ENCODE measurements at places on chromosomes 2 and 18.

GRCh38 chr18:13273800-13274199 is 55.2 kb downstream of the LDLRAD4 start:
- DNase-seq, result no peak

DNA sequence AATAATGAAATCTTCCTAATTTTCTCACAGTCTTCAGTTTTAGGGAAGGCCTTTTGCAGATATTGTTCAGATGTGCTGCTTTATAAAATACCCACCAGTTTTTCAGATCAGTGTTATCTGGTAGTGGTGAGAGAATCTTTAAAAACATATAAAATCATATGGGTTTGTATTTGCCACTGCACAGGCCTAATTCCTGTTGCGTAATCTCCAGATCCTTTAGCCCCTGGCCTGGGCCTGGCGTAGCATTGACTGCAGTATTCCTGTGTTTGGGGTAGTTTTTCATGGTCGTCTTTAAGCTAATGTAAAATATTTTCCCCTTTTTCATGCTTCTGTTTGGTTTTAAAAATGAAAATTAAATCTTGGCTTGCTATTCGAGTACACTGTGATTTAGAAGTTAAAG is 43.2 kb downstream of the TSHZ1 start:
- no peak for DNase-seq

- DNase-seq, result no peak
These were observed 19.5 kb downstream of the RALBP1 start for GRCh38 chr18:9494778-9495331.

DNA sequence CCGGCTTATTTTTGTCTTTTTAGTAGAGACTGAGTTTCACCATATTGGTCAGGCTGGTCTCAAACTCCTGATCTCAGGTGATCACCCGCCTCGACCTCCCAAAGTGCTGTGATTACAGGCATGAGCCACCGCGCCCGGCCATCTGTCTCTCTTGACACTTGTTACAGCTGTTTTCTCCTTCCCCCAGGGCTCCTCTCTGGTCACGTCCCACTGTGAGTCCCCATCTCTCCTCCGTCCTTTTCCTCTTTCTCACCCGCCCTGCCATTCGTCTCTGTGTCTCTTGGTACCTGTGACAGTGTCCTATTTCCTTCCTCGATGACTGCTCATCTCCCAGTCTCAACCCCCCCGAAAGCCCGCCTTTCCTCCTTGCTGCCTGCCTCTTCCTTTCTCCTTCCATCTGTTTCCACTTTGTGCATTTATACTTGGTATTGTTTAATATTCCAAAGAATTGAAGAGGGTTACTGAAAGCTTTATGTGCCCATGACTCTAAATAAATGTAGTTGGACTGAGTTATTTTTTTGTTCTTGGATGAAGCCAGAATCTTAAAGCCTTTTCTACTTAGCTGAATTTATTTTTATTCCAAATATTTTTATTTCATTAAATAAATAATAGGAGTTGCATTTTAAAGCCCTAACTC is 241.5 kb downstream of the SH3RF3 start:
- no peak for DNase-seq

DNA sequence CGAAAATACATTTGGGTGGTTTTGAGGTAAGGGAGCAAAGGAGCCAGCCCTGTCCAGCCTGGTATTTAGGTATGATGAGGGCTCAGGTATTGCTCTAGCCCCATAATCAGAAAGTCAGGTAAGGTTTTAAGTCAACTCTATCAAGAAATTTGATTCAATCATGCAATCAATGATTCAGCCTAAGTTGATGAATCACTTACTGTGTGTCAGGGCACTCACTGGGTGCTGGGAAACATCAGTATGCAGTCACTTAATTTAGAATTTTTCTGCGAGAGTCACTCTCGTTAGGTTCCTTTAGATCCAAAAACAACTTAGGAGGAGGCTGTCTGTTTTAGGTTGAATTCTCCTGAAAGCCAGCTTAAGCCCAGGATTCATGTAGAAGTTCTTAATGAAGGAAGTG is 17.7 kb upstream of the SERPINB2 start:
- DNase-seq, result no peak

DNA sequence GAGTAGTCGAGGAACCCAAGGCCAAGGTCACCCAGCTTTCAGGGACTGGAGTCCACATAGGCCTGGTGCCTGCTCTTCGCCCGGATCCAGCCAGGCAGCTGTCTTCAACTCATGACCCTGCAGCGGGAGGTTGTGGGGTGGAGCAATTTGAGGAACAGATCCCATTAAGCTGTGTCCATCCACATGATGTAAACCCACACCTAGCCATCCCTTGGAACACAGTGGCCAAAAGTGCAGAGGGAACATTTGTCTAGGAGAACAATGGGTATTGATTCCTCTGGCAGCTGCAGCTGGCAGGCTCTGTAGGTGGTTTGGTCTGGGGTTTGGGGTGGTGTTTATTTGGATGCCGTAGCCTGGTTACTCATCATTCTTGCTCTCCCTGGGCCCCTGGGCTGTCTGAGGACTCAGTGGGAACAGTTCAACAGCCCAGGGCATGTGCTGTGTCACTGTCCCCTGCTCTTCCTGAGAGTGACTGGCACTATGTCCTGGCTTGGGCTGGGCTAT is 99.4 kb downstream of the TFCP2L1 start:
- DNase-seq, result no peak
